ENCODE measurements at places on chromosomes 1 and 21. TPM values are rescaled to one million over a fixed set of nuclear protein-coding genes. Genes with fewer than 3 reads are reported as not detected.

Gene OXCT2
- 4.2 TPM for total RNA-seq

Gene SH2D1B
- not detected for total RNA-seq

Gene EIF4G3
- 23.3 TPM for total RNA-seq

Gene GBP7
- not detected for total RNA-seq

Gene GPR153
- 1.7 TPM for total RNA-seq

Gene SH3BP5L
- 13.9 TPM for total RNA-seq

Gene PLA2G2C
- not detected for total RNA-seq

Gene BARHL2
- not detected for total RNA-seq

Gene CLDN8
- total RNA-seq: not detected

Gene AK5
- total RNA-seq: 21.2 TPM

Gene METTL25B
- total RNA-seq: 18.3 TPM

Gene OLIG2
- not detected for total RNA-seq

Gene RIMKLA
- under 0.01 TPM for total RNA-seq

DNA sequence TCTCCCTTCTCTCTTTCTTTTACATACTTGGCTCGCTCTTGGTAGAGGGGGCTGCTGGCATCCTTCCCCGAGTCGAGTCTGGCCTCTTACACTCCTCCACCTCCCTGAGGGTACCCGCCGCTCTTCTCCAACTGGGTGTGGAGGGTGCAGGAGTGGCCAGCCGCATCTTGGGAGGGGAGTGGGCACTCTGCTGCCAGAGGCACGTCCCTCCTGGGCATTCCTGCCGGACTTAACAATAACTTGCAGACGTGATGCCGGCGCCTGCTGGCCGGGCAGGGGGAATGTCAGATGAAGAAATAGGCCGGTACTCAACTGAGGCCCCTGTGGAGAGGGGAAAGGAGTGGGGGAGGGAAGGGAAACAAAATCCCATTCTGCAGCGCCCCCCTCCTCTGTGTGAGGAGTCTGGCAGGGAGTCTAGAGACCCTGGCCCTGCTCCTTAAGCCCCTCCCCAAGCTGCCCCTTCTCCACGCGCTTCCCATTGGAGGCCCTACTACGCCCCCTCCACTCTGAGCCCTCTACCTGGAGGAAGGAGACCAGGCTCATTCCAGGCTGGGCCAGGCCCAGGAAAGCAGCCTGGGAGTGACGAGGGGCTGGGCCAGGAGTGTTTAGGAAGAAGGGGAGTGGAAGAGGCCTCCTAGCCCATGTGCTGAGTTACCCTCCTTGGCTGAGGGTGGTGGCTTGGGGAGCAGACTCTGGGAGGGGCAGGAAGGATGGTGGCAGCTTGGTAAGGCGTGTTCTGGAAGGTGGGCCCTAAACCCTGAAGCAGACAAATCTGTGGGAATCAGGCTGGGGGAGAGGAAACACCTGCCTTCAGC lies 1.8 kb downstream of the ATP2B4 start:
- DNase-seq: peak; percentile 29

- DNase-seq: no peak
Measured at GRCh38 chr1:58317694-58318093, 228.8 kb downstream of the OMA1 start.

DNA sequence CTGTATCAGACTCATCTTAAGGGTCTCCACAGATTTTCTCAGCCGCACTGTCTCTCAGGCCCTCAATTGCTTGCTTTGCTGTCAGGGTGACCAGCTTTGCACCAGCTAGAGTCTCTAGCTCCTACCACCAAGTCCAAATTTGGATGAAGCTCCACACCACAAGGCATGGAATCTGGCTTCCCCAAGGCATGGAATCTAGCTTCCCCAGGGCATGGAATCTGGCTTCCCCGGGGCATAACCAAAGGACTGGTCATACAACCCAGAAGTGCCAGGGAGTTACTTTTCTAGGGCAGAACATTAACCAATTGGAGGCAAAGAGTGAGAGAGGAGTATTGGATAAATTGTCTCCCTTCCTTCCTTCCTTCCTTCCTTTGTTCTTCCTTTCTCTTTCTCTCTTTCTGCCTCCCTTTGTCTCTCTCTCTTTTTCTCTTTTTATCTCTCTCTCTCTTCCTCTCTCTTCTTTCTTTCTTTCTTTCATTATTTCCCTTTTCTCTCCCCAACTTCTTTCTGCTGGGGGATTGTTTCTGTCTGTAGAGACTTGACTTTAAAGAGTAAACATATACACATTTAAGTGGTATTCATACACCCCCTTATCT lies 76.9 kb upstream of the HAO2 start:
- DNase-seq: no peak

DNA sequence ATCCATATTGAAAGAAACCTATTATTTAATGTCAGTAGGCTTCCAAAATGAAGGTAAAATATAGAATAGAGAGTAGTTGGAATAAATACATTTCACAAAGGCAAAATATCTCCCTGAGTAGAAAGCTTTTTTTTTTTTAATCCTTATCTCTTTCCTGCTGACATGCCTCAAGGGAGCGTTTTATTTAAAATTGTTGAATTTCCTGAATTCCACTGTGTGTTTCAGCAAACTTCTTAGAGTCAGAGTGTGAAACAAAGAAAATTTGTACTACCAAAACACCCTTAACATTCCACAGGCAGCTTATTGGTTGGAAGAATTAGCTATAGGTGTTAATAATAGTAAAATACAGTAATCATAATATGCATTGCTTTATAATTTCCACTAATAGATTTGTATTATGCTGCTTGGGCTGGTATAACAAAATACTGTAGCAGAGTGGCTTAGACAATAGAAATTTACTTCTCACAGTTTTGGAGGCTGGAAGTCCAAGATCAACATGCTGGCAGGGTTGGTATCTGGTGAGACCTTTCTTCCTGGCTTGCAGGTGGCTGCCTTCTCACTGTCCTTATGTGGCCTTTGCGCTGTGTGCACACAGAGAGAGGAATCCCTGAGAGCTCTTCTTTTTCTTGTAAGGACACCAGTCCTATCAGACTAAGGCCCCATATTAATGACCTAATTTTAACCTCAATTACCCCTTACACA lies 468.4 kb upstream of the C1orf87 start:
- no peak for DNase-seq

GRCh38 chr1:180040034-180040433 lies 85.4 kb downstream of the CEP350 start:
- DNase-seq: peak; percentile 84

DNA sequence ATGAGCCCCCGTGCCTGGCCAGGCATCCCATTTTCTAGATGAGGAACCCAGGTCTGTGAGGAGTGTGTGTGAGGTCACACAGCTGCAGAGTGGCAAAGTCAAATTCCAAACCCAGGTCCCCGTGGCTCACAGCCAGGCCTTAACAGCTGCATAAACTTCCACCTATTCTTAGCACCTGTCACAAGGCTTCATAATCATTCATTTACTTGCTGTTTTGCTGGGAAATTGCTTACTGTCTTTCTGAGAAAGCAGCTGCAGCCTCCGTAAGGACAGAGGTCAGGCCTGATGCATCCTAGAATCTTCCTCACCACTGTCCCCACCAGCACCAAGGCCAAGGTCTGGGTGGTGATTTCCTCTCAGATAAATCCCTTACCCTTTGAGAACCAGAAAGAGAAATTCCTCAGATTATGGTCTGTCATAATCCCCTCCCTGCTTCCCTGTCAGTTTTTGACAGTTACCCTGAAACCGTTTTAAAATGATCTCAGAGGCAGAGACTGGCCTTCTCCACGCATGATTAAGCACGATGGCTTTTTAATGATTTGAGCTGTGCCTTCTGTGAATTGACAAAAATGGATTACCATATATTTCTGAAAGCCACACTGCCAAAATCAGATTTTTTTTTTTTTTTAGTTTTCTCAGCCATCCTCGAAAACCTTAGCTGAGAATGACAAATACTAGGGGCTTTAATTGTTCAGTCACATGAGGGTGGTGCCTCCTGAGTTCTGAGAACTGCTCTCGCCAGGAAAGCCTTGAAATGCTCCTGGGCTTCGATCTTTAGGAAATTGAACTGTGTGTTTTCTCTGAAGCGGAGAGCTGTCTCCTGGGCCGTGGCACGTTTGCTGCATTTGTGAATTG lies 70.0 kb upstream of the SELENON start:
- DNase-seq: peak; percentile 44

DNA sequence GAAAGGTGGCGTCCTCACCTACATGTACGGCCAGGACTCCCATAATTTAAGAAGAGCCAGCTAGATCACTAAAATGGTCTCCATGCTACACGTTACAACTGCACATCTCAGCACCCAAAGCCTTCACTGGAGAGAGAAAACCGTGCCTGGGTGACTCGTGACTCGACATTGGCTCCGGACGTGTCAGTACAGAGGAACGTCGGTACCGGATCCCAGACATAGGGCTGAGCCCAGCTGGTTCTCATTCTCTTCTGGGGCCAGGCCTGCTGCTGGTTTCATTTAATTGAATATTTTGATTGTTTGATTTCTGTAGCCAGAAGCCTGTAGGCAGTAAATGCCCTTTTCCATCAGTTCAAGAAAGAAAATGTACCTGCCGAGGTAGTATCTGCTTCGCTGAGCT lies 93.1 kb downstream of the HHIPL2 start:
- DNase-seq: no peak

- no peak for DNase-seq
Measured at GRCh38 chr1:175353066-175353465, 160.5 kb upstream of the KIAA0040 start.

- no peak for DNase-seq
Measured at GRCh38 chr1:26890467-26890796, 349 bp upstream of the GPN2 start.

DNA sequence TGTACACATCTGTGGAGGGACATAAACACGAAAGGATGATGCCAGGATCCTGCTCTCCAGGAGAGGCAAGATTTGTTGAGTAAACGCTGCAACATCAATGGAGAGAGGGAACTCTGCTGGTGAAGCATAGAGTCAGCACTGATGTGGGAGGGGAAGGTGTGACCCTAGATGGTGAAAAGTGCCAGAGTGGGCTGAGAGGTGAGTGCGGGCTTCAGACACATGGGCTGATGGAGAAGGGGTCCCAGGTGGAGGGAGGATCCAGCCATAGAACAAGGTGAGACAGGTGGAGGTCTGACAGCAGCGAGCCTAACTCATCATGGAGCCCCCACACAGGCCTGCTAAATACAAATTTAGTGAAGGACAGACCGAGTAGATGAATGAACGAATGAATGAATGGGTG lies 9.7 kb downstream of the RD3 start:
- DNase-seq: no peak

DNA sequence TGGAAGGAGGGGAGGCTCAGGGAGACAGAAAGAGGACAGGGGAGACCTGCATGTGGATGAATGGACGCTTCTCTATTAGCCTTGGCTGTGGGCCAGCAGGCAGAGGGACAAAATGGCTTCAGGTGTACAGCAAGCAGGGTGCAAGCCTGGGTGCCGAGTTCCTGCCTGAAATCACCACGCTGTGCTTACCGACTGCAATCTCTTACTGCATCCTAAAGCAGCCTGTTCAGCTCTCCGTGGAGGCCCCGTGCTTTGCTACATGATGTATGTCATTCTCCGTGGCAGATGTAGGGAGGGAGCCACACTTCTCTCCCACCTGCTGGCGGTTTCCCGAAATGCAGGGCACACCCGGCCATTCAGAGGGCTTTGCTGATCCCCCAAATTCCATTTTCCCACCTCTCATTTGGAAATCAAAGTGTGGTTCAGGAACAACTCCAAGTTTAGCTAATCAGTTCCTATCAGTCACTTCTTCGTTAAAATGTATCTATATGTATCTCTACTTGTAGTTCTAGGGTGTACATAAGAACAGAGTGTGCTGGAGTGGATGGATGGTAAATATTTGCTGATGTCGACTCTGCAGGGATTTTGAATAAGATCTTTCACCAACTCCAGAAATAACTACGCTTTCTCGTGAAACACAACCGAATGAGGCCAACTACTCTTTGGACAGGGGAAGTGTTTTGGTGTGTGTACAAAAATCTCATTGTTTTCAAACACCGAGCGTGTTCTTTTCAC lies 122.3 kb upstream of the BACE2 start:
- DNase-seq: no peak

DNA sequence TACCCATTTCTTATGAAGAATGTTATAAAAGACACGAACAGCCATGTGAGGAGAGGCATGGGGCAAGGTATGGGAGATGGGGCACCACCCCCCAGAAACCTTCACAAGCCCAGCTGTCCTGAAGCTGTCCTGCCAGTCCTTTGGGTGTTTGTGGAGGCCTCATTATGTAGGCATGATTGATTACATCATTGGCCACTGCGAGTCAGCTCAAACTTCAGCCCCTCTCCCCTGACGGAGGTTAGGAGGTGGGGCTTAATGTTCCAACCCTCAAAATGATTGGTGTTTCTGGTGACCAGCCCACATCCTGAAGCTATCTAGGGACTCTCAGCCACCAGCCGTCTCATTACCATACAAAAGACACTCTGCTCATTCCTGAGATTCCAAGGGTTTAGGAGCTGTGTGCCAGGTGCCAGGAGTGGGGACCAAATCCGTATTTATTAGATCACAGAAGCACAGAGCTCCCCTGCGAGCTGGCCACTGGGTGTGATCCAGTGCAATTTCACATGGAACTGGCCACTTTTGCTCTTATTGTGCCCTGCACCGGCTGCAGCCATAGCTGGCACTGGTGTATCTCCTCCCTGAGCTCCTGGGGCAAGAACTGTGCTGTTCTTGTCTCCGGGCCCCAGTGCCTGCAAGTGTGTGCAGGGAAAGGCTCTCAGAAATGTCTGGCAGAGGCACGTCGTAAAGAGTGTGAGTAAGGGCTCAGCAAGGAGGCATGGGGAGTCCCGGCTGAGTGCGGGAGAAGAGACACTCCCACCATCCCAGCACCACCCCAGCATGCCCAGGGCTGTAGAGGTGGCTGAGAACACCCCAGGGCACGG lies 10.5 kb downstream of the KIAA1614 start:
- no peak for DNase-seq

DNA sequence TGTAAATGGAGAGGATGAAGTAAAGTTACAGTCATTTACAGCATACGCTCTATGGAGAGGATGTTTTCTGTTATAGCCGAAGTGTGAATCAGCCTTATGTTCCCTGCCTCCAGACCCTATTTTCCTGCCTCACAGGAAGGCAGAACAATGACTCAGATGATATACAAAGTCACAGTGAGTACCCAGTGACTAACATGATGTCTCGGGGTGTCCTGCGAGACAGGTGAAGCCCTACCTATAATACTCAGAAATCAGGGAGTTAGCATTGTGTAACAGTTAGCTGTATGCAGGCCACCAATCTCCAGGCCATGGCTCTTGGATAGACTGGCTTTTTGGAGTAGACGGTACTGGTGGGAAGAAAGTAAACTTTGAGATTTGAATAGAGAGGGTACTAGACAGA lies 55.6 kb upstream of the FBXO28 start:
- peak; percentile 73 for DNase-seq

- DNase-seq: no peak
Measured at GRCh38 chr1:224726441-224727182, 110.5 kb downstream of the CNIH3 start.

DNA sequence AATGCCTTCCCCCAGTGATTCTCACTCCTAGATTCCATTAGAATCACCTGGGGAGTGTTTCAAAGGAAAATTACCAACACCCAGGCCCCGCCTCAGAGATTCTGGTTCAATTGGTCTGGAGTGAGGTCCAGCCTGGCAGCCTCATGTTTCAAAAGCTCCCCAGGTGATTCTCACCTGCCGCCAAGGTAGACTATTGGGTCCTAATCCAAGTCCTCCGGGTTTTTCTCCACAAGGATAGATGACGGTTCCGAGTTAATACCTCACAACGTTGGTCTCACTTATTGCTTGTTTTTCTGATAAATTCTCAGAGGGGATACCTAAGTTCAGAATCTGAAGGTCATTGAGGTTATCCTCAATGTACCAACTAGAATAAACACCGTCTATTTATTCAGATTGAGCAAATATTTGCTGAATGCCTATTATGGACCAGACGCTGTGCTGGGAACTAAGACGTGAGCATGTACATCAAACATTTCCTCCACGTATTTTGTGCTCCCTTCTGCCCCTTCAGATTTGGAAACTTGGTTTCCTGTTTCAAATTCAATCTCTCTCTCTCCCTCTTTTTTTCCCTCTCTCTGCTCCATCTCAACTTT lies 97.5 kb downstream of the SEC16B start:
- DNase-seq: no peak

Data from lung microvascular endothelial cell (primary cell).